ENCODE measurements at places on chromosomes 6 and 20.

DNA sequence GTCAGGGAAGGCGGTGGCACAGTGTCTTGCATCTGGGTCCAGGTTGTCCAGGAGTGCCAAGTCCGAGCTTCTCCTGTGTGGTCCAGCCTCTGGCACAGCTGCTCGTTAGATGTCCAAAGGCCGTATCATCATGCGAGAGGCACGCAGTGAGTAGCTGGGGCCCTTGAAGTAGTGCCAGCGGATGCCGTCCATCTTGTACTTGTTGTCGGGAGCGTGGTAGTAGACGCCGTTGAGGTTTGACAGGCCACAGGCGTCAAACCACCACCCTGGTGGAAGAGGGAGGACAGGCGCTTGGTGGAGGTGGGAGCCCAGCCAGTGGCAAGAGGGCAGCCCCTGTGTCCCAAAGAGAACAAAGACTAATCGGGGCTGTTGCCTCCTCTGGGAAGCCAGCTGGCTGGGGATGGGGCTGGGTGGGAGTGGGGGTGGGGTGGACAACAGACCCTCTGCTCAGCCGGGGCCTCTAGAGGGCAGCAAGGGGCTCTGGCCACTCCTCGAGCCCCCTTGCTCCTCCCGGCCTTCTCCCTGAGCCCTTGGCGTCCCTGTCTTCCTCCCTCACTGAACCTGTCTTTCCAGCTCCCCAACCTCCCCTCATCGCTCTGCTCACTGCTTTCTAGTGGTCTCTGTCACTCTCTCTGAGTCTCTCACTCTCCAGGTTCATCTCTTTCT, 39.5 kb downstream of the FAM110A start:
- DNase-seq: no peak

DNA sequence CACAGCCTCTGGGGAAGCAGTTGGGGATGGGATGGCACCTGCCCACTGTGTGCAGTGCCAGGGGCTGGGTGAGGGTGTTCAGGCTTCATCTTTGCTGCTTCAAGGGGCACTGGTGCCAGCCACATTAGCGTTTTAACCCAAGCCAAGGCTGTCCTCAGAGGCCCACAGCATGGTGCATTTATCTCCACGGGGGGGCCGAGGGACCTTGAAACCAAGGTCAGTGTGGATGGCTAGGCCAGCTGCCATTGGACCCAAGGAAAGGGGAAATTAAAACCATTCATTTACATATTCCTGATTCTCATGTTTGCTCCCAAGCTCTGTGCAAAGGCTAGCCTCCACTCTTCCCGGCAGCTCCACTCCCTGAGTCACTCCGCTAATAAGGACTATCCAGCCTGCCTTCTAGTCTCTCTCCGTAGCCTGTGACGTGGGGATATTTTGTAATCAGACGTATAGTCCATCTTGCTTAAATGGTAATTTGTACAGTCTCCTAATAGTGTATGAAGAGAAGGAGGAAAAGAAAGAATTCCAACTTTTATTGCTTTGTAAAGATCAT, 197.1 kb downstream of the CDH4 start:
- no peak for DNase-seq

- peak; percentile 77 for DNase-seq
These were observed at the start of gene AAR2 for GRCh38 chr20:36235892-36236785. Gene AAR2 (plus strand): TSS chr20:36236478. CDS start chr20:36239869, 3,391 bp downstream.

GRCh38 chr6:2899596-2899995, 3.5 kb downstream of the SERPINB9 start:
- DNase-seq: no peak

DNA sequence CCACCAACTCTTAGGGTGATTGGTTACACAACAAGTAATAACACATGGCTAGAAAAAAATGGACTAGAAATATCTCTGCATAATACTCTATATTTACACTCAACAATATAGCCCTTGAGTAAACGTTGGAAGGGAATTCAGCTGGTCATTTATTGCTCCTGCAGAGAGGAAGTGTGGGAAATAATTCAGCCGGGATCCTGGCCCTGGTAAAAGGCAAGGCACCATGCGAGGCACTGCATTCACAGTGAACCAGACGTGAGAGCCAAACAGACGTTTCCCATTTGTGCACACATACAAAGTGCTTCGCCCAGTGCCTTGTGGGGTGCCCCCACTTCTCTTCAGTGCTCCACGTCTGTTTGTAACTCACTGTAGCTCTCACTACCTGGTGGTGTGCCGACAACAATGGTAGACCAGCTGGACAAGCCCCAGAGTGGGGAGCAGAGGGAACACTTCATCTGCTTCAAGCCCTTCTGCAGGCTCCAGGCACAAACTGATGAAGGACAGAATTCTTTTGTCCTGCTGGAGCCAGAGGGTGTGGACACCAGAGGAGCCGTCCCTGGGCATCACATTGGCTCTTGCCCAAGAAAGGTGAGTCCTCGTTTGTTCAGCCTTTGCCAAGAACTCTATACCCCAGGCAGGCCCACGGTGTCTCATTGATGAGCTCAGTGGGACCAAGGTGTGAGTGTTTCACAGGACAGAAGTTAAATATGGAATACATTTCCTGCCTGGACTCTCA, 18.8 kb downstream of the SYNDIG1 start:
- DNase-seq: no peak

GRCh38 chr20:57711311-57711712, 1.5 kb upstream of the PMEPA1 start:
- no peak for DNase-seq

GRCh38 chr6:24901698-24902328, 33.9 kb downstream of the RIPOR2 start:
- no peak for DNase-seq

- DNase-seq: peak; percentile 54
These were observed 69.6 kb downstream of the SSR1 start for GRCh38 chr6:7243179-7243981.

GRCh38 chr6:168282985-168283685, 36.4 kb downstream of the DACT2 start:
- DNase-seq: no peak

DNA sequence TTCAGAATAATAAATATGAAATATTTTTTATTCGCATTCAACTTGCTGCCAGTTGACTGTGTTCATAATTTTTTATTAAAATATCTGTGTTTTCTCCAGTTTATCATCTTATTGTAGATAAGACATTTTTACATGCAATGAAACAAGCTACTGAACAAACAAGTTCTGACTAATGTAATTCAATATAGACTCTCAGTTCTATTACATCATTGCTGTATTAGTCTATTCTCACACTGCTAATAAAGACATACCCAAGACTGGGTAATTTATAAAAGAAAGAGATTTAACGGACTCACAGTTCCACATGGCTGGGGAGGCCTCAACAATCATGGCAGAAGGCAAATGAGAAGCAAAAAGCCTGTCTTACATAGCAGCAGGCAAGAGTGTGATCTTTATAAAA, 1357.7 kb upstream of the CITED2 start:
- no peak for DNase-seq

DNA sequence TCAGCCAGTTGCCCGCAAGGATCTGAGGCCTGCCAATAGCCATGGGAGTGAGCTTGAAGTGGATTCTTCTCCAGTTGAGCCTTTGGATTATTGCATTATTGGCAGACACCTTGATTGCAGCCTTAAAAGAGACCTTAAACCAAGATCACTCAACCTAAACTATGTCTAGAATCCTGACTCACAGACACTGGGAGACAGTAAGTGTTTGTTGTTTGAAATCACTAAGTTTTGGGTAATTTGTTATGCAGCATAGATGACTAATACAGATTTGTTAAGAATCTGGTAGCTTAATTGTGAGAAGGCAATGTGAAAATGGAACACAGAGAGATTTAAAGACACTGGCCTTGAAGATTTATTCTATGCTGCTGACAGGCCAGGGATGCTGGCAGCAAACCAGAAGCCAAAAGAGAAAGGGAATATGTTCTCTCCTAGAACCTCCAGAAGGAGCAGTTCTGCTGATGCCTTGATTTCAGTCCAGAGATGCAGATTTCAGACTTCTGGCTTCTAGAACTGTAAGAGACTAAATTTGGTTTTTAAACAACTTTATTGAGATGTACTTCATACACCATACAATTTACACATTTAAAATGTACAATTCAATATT, 17.6 kb downstream of the SIRPD start:
- no peak for DNase-seq

DNA sequence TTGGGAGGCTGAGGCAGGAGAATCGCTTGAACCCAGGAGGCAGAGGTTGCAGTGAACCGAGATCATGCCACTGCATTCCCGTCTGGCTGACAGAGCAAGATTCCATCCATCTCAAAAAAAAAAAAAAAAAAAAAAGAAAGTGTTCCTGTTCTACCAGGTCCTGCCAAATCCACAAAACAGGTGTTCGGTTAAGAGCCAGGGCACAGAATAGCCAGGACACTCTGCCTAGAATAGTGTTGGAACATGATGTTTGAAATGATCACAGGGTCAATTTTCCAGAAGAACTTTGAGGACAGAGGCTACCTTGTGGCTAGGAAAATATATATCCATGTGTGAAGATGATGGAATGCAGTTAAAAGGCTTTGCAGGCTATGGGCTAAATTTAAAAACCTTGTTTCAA, 63.6 kb upstream of the TRAF3IP2 start:
- no peak for DNase-seq

GRCh38 chr6:35154262-35154661, 13.1 kb upstream of the TCP11 start:
- no peak for DNase-seq

DNA sequence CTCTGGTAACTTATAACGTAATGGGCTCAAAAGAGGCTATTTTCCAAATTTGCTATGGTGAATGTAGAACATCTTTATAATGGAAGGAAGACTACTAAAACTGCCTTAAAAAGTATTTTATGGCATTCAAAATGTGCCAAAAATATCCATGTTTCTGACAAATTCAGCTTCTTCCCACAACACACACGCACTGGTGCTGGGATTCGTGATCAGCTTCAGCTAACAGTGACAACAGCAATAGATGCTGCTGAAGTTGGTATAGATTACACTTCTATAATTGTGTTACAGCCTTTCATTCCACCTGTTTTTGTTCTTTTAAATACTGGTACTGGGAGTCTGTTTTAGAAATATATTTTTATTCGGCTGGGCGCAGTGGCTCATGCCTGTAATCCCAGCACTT, 19.0 kb downstream of the NUDT3 start:
- DNase-seq: no peak

DNA sequence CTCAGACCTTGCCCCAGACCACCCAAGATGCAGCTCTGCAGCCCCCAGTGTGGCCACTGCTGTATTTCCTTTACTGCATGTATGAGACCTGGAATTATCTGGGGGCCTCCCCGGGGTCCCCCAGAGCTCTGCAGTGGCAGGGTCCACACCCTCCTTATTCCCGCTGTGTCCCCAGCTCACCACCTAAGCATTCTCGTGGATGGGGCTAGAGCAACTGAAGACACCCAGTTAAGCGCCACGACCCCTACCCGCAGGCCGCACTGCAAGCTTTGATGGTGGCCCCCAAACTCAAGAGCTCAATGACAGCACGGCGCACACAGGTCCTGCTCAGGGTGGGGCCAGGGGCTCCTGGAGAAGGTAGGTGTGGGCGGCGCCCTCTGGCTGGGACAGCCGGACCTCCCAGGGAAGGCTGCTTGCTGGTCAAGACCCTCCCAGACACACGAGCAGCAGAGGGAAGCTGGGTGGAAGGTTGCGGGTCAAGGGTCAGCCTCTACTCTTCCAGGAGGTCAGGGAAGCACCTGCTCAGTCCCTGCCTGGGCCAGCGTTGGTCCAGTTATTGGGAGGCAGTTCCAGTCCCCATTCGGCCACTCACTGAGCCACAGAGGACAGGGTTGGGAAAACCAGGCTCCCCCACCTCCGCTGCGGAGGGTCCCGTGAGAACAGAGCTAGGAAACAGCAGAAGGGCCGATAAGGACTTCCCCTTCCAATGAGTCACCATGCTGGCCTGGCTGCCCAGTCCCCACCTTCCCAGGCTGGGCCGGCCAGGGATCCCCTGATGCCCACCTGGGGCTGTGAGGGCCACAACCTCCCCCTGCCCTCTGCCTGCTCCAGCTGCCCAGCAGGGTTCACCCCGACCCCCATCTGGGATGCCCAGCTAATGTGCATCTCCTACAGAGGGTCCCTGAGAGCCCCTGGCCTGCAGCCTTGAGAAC, 2.9 kb downstream of the LAMA5 start:
- DNase-seq: no peak

DNA sequence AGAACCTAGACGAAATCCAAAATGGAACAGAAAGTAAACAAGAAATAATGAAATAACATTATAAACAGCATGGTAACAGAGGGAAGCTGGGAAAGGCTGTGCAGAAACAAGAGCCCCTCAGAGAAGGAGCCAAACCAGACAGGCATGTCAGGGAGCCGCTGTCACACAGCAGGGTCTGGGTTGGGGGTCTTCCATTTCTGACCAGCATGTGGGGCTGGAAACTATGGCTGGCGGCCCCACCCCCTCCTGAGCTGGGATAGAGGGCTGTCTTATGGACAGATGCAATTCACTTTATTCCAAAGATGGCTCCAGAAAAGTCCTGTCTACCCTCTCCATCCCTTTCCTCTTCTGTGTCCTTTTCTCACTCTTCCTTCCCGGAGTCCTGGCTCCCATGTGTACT, 27.3 kb downstream of the C6orf89 start:
- DNase-seq: no peak

GRCh38 chr6:163414946-163415619, 565 bp downstream of the QKI start:
- no peak for DNase-seq

- DNase-seq: no peak
These were observed 22.6 kb upstream of the NCOA3 start for GRCh38 chr20:47479093-47479492.

GRCh38 chr6:168138436-168138835, 59.4 kb upstream of the FRMD1 start:
- DNase-seq: no peak

DNA sequence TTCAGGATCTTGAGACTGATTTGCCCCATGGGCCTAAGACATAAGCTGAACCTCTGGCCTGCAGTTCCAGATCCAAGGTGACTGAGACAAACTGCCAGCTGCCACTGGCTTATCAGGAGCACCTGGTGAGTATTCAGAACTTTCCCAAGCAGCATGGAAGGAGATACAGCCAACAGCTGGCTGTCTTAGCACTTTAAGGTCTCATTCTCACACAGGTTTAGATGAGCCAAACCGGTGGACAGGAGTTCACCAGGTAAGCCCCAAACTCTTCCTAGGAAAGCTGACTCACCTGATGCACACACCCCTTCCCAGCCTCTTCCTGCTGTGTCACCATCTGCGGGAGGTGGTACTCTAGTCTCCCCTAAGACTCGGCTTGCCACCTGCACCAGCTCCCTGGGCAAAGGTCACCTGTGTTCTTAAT, at the start of gene BANF2:
Gene BANF2 (plus strand): TSS at position 36 of the 421 bp plus-strand sequence. CDS start 25,060 bp downstream, outside the sequence.
- DNase-seq: no peak

DNA sequence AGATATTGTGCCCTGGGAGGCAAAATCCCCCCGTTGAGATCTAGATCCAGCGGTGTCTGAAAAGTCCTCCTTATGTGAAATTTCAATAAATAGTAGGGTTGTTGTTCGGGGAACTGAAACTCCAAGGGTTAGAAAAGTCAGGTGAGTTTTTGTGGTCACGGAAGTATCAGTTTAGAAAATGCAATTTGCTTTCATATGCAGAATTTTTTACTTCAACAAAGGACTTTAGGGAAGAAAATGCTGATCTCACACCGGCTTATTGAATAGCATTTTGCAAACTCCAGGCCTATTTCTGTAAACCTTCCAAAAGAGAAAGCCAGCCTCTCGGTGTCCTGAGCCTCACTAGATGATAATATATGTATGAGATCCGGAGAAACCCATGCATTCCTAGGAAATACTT, 254.7 kb downstream of the TSHZ2 start:
- no peak for DNase-seq
